GM23338 (cell line): ENCODE measurements at places on chromosomes 6 and 20. TPM values are rescaled to one million over a fixed set of nuclear protein-coding genes. Genes with fewer than 3 reads are reported as not detected.
A peak's percentile ranks its signal among the peaks of the same experiment; 100 is the strongest.

- no peak overlapping the region for H3K4me3 ChIP-seq
- H3K27ac ChIP-seq, result no peak overlapping the region
- no peaks in the 10 kb centered on the region for H3K36me3 ChIP-seq
- peaks cover 21% of the 10 kb centered on the region for H3K4me1 ChIP-seq
Measured at GRCh38 chr20:11982955-11983470, 65.3 kb downstream of the BTBD3 start.

DNA sequence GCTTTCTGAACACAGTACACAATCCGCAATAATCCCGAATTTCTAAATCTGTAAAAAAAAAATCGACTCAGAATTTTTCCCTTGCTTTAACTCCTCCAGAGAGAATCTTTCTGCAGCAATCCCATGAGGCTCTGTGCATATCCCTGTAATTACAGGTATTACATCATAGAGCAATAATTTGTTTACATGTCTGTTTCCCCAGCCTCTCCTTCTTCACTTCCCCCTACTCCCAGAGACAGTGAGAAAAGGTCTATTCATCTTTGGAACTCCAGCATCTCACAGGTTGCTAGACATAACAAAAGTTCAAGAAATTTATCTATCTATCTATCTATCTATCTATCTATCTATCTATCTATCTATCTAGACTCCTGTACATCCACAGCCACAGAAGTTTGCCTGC lies 26.0 kb downstream of the KLHL31 start:
- H3K36me3 ChIP-seq, result no peaks in the 10 kb centered on the region
- H3K4me1 ChIP-seq, result no peaks in the 10 kb centered on the region
- no peak overlapping the region for H3K4me3 ChIP-seq
- no peak overlapping the region for H3K27ac ChIP-seq

DNA sequence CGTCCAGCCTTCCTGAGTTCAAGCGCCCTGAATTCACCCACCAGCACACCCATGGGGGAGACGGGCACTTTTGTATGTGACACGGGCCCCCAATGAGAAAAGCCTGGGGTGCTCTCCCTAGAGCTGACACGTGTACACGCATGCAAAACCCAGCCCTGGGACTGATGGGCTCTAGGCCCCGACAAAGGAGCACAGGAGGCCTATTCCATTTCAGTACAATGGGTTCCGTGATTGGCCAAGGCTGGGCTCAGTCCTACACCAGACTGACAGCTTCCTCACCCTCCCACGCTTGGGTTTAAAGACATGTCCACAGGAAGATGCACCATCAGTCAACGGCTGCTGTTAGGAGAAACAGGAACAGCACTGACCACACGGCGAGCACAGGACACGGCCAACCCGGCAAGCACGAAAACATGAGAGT lies 8.8 kb downstream of the ZBTB46 start:
- no peaks in the 10 kb centered on the region for H3K27me3 ChIP-seq
- H3K4me1 ChIP-seq, result no peaks in the 10 kb centered on the region
- no peaks in the 10 kb centered on the region for H3K36me3 ChIP-seq
- no peak for DNase-seq
- no peak overlapping the region for H3K4me3 ChIP-seq

GRCh38 chr6:148538261-148539190 lies 195.9 kb downstream of the SASH1 start:
- 0 out of 2 replicates have a peak, but pooled peaks cover 6% of the 10 kb centered on the region for H3K4me1 ChIP-seq
- H3K36me3 ChIP-seq, result peaks cover 10% of the 10 kb centered on the region; the same call in 1 of the 2 replicates
- no peaks in the 10 kb centered on the region for H3K27me3 ChIP-seq
- no peak overlapping the region for H3K27ac ChIP-seq
- DNase-seq, result no peak

DNA sequence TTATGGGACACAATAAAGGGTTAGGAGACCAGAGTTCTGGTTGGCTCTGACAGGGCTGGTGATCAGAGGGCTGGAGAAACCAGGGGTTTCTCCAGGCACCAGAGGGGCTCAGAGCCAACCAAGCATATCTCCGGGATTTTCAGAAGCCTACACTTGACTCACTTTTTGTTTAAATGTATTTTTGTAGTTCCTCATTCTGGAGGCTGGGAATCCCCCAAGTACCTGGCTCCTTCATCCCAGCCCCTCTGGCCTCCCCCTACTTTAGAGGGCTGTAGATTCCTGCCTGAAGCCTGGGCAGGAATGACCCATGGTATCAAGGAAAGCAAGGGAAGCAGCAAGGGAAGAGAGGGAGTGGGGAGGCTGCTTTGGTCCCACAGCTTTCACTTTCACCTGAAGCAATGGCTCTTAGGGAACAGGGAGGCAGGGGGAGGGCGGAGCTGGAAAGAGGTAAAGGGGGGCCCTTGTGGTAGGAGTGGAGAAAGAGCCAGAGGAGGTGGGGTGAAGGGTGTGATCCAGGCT lies 973 bp downstream of the CD40 start:
- peaks cover 27% of the 10 kb centered on the region for H3K27me3 ChIP-seq
- no peak for DNase-seq
- H3K4me3 ChIP-seq, result peak overlapping the region; percentile 78
- no peak overlapping the region for H3K27ac ChIP-seq

Gene BTBD3
- total RNA-seq, result 45.1 and 47.0 TPM in 2 replicates
